ENCODE measurements at places on chromosomes 6 and 20. TPM values are rescaled to one million over a fixed set of nuclear protein-coding genes. Genes with fewer than 3 reads are reported as not detected.

ZC2HC1B gene
- polyA plus RNA-seq, result not detected

RGS17 gene
- 0.34 TPM for polyA plus RNA-seq

C20orf202 gene
- 0.27 TPM for polyA plus RNA-seq

MYL9 gene
- 1,624 TPM for polyA plus RNA-seq

FAM209B gene
- 0.26 TPM for polyA plus RNA-seq

OXT gene
- polyA plus RNA-seq, result not detected

RCAN2 gene
- 55.6 TPM for polyA plus RNA-seq

MOXD1 gene
- polyA plus RNA-seq, result 20.8 TPM

BMP2 gene
- polyA plus RNA-seq, result 289 TPM

CUTA gene
- polyA plus RNA-seq, result 501 TPM

KATNA1 gene
- polyA plus RNA-seq, result 34.9 TPM

JPH2 gene
- polyA plus RNA-seq, result 142 TPM

CFB gene
- polyA plus RNA-seq, result not detected

All from cardiac muscle cell (in vitro differentiated cells and primary cell).